ENCODE measurements at places on chromosomes 6 and 20. TPM values are rescaled to one million over a fixed set of nuclear protein-coding genes. Genes with fewer than 3 reads are reported as not detected.

Gene VSX1
- polyA plus RNA-seq: not detected

Gene SCUBE3
- polyA plus RNA-seq: 3.6 TPM

Gene YTHDF1
- 41.9 TPM for polyA plus RNA-seq

Gene GABRR2
- polyA plus RNA-seq: 0.91 TPM

Gene PANK2
- polyA plus RNA-seq: 38.6 TPM

Gene GRM1
- polyA plus RNA-seq: 0.07 TPM

Gene ADTRP
- 1.2 TPM for polyA plus RNA-seq

Gene C20orf141
- polyA plus RNA-seq: not detected

Gene CALHM6
- polyA plus RNA-seq: 8.0 TPM

Gene ZGPAT
- 27.1 TPM for polyA plus RNA-seq

Gene SLC25A27
- polyA plus RNA-seq: 68.2 TPM

Gene SAPCD1
- polyA plus RNA-seq: 8.9 TPM

Gene TCF15
- 3.0 TPM for polyA plus RNA-seq

Gene GPR63
- 2.1 TPM for polyA plus RNA-seq

Gene POPDC3
- 3.8 TPM for polyA plus RNA-seq

Gene ETV7
- polyA plus RNA-seq: not detected

Gene DEFB129
- polyA plus RNA-seq: not detected

Gene EBF4
- polyA plus RNA-seq: 42.2 TPM

Gene EFCAB8
- polyA plus RNA-seq: not detected

Gene TUBE1
- polyA plus RNA-seq: 58.0 TPM

Gene TNFRSF6B
- polyA plus RNA-seq: 2.0 TPM

Gene EDN3
- 28.8 TPM for polyA plus RNA-seq

Gene EYA4
- 10.5 TPM for polyA plus RNA-seq

Gene TP53RK
- polyA plus RNA-seq: 13.4 TPM

Gene APCDD1L
- polyA plus RNA-seq: not detected

Gene TENT5A
- polyA plus RNA-seq: 13.6 TPM

Gene PPP1R3G
- polyA plus RNA-seq: 1.2 TPM

Gene HLA-DOB
- 0.63 TPM for polyA plus RNA-seq

Gene DBNDD2
- polyA plus RNA-seq: 23.9 TPM

Gene NELFE
- polyA plus RNA-seq: 84.3 TPM

Gene HRH3
- not detected for polyA plus RNA-seq

Gene ENPP5
- polyA plus RNA-seq: 10.2 TPM

Gene OR12D3
- not detected for polyA plus RNA-seq

Gene IRF4
- polyA plus RNA-seq: 0.86 TPM

Gene RIPPLY2
- not detected for polyA plus RNA-seq

Gene LY6G6D
- 0.48 TPM for polyA plus RNA-seq

Gene ANKS1A
- polyA plus RNA-seq: 26.8 TPM

Gene LTV1
- polyA plus RNA-seq: 45.1 TPM

Gene TMEM151B
- polyA plus RNA-seq: 0.94 TPM

Gene TPD52L1
- 102 TPM for polyA plus RNA-seq

Gene SLC26A8
- 0.40 TPM for polyA plus RNA-seq

Gene MAFB
- polyA plus RNA-seq: 11.2 TPM

Gene ENPP1
- 1.9 TPM for polyA plus RNA-seq

Gene BAK1
- 14.8 TPM for polyA plus RNA-seq

Gene KCNB1
- polyA plus RNA-seq: 0.54 TPM

Gene RGS17
- 2.5 TPM for polyA plus RNA-seq
